AG04449 (cell line): ENCODE measurements at places on chromosomes 16 and 17.

GRCh38 chr16:51538707-51539498 lies 387.8 kb upstream of the SALL1 start:
- DNase-seq: peak; percentile 45

DNA sequence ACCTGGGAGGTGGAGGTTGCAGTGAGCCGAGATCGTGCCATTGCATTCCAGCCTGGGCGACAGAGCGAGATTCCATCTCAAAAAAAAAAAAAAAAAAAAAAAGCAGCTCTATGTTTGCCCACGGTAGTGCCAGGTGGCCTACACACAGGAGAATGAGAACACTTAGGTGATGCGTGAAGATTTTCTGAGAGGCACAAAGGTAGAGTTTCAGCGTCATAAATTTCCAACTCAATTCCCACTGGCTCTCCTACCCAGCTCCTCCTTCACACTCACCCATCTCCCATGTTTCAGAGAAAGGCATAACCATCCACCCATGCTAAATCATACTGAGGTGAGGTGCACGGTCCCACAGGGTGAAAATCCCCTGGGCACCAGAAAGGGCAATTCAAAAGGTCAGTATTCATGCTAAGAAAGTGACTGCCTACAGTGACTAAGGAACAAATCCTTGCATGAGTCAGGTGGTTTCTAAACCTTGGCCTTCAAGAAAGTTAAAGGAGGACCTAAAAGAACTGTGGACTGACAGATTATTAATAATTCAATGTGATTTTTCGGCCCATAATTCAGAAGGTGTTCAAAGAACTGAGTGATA lies 4.8 kb downstream of the DCAKD start:
- no peak for DNase-seq

DNA sequence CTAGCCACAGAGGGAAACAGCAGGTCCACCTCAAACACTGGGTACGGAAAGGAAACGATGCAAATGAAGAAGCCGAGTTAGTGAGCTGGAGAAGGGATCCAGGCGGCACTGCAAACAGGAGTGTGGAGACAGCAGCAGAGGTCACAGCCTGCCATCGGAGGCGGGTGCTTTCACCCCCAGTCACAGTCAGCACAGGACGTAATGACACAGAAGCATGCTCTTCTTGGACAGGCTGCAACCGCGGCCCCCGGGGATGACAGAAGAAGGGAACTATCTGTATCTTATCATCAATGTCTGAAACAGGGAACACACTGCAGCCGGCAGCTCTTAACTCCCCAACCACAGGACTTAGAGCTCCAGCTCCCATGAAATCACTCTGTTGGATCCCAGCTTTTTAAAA lies 16.1 kb upstream of the SLC38A8 start:
- DNase-seq: no peak

GRCh38 chr17:79163071-79163470 lies 88.4 kb downstream of the ENGASE start:
- DNase-seq: no peak

GRCh38 chr17:45228763-45229539 lies 7.3 kb downstream of the FMNL1 start:
- peak; percentile 54 for DNase-seq

GRCh38 chr16:11188801-11189740 lies 66.9 kb downstream of the SOCS1 start:
- no peak for DNase-seq
